ENCODE measurements at places on chromosomes 4 and X.

DNA sequence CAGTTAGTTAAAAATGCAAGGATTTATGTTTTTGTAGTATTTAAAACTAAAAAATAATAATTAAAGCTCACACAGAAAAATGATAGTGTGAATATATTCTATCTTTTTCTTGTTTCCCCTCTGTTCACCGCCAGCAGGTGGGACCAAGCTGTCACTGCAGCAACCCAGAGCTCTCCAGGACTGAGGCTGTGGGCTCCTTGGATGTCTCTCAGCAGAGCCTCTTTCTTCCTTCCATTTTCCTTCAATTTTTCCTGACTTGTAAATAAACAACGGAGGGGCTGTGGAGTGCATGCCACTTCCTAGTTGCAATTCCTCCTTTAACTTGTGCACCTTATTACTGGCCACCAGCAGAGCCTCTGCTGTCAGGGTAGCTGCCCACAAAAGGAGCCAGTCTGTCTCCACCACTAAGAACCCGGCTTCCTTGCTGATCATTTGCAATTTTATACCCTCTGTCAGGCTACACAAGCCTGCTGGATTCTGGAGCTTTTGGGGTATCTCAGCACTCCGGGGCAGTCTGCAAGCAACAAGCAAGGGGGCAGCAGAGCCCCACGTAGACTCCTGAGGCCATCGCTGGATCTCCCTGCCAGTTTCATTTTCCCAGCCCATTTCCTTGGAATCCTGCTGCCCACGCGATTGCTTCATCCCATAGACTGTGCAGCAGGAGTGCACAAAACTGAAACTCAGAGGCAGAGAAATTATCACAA, 1467.4 kb downstream of the C4orf33 start:
- peak; percentile 36 for DNase-seq

DNA sequence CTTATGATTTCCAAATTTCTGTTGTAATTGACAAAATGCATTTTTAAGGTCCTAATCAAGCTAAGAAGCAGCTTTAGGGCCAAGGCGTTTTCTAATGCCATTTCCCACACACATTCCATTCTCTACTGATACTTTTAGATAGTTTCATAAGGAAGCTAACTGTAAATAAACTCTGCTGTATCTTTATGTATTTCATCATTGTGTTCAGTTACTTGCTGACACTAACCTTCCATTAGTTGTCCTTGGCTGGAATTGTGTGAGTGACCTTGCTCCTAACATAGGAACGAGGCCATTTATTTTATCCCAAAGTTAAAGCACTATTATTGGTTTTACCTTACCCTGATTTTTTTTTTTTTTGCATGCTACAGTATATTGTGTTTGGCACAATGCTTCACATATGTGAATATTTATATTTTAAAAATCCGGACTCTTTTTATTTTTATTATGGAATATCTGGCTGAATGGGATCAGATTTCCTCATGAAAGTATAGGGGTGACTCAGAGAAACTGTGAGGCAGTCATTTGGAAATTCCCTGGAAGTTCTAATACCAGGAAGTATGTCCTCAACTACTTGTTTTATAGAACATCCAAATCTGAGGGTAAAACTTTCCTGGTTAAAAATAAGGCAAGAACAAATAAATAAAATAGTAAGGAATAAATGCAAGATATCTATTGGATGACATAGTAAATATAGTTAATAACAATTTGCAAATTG, 62.7 kb upstream of the SORBS2 start:
- DNase-seq: no peak

GRCh38 chrX:154775419-154776349, 13.0 kb downstream of the DKC1 start:
- DNase-seq: no peak

GRCh38 chr4:107640197-107640596, 79.8 kb downstream of the PAPSS1 start:
- no peak for DNase-seq

GRCh38 chrX:45748369-45748774, 547.7 kb upstream of the DIPK2B start:
- no peak for DNase-seq

DNA sequence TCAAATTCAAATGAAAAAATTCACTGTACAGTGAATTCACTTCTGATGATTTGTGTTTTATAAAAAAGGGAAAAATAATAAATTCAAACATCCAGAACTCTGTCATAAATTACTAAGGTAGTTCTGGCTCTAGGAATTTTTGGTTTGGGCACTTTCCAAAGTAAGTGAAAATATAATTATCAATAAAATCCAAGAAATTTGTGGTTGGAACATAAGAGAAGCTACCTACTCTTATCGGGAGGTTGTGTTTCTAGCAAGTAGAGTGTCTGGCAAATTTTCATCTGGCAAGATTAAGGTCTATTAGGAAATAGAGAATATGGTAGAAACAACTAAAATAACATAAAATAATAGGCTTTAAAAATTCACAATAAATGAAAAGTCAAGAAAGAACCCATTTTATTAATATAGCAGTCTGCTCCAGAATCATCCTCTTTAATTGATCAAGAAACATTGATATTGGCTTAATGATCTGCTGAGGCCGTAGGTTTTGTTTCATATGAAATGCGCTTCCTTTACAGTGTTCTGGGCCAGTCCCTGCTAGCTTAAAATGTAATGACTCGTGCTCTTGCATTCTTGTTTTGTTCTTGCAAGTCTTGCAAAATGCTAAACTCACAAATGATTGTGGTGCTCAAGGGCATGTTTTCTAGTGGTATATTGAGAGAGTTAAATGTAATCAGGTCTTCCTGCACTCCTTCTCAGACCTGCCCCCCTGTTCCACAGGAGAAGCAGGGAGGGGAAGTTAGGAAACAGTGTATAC, 331.4 kb downstream of the RAPGEF2 start:
- DNase-seq: no peak

GRCh38 chrX:74389016-74389722, 32.1 kb upstream of the SLC16A2 start:
- no peak for DNase-seq

GRCh38 chr4:100516225-100516624, 1.6 kb downstream of the EMCN start:
- DNase-seq: no peak
